T-helper 9 cell (primary cell): ENCODE measurements at places on chromosomes 4 and X.

DNA sequence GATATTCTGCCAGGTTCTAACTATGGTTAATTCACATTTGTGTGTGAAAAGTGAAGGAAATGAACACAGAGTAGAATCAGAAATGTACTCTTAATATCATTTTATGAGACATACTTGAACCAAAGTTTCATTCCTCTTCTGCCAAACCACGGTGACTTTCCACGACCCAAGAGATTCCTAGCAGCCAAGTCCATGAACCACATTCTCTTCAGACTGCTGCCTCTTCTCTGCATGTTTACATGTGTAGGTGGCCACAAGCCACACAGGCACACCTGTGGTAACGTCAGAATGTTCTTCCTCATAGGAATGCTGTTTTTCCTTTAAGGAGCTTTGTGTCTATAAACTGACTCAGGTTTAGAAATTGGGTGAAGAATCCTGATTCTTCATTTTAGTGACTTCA lies 1411.2 kb downstream of the RAPGEF2 start:
- no peak for DNase-seq

- no peak for DNase-seq
Measured at GRCh38 chr4:126291886-126292285, 977.1 kb downstream of the FAT4 start.

DNA sequence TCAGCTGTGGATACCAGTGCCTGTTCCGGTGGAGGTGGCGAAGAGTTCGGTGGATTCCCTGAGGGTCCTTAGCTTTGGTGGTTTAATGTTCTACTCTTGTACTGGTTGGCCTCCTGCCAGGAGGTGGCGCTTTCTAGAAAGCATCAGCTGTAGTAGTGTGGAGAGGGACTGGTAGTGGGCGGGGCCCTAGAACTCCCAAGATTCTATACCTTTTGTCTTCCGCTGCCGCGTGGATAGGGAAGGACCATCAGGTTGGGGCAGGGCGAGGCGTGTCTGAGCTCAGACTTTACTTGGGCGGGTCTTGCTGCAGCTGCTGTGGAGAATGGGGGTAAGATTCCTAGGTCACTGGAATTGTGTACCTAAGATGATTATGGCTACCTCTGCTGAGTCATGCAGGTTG lies 390.3 kb downstream of the FAM47A start:
- DNase-seq, result no peak

GRCh38 chr4:69731241-69731640 lies 29.2 kb downstream of the SULT1B1 start:
- DNase-seq, result no peak

- DNase-seq, result no peak
Measured at GRCh38 chr4:26173619-26174018, 147.2 kb upstream of the RBPJ start.

GRCh38 chr4:64001229-64001898 lies 407.9 kb downstream of the TECRL start:
- DNase-seq, result no peak

GRCh38 chr4:155946486-155946885 lies 7.2 kb downstream of the CTSO start:
- DNase-seq, result no peak

DNA sequence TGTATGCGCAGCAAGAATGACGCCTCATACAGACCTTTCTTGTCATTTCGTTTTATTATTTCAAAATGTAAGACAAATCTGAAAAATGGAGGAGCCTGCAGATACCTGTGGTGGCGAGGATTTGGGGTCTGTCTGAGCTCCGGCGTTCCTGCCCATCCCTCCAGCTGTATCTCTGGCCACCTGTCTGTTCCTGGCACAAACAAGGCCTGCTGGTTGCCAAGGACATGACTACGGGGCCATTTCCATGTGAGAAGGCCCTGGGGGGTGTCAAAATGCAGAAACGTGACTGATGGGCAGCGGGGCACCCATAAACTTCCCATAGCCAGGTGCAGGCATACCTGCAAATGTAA lies 591 bp upstream of the TSPAN7 start:
- DNase-seq, result no peak

GRCh38 chr4:85744950-85745349 lies 270.0 kb downstream of the ARHGAP24 start:
- no peak for DNase-seq

GRCh38 chrX:10117864-10118377 lies 38.9 kb upstream of the CLCN4 start:
- DNase-seq, result no peak

GRCh38 chr4:87281603-87282002 lies 41.1 kb downstream of the HSD17B13 start:
- DNase-seq, result no peak

- no peak for DNase-seq
Measured at GRCh38 chr4:8368061-8368481, 72.5 kb downstream of the ACOX3 start.

DNA sequence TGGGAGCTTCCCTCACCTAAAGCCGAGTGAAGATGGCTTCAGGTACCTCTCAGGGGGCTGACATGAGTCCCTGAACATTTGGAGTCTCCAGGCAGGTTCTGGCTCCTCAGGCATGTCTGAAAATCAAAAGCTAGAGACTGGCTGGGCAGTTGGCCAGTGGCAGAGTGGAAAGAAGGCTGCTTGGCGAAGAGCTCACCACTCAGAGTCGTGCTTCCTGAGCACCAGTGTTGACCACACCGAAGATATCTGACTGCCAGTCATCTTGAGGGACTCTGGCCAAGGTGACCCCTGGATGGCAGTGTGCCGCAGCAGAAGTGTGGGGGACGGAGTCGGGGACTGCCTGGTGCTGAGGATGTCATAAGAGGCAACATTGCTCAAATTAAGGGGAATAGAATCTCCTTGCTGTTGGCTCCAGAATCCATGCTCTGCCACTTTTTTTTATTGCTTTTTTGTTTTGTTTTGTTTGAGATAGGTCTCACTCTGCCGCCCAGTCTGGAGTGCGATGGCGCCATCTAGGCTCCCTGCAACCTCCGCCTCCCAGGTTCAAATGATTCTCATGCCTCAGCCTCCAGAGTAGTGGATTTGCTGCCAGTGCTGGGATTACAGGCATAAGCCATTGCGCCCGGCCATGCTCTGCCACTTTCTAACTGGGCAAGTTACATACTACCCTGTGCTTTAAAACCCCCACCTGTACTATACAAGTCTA lies 172.5 kb upstream of the GATB start:
- DNase-seq, result no peak

DNA sequence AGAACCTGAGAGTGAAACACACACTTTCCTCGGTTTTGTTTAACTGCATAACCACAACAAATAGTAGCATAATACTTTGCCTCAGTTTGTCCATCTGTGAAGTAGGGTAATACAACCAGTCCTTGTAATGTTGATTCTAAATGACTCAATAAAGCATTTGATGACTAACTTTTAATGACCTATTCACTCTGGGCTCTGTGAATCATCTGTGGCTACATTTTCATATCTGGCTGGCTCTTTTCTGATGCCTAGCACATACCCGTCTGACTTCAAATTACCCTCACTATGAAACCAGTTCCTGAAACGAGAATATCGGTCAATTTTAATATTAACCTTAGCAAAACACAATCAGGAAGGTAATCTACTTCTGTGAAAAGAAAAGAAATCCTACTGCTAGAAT lies 151.0 kb downstream of the SH2D1A start:
- DNase-seq, result no peak

DNA sequence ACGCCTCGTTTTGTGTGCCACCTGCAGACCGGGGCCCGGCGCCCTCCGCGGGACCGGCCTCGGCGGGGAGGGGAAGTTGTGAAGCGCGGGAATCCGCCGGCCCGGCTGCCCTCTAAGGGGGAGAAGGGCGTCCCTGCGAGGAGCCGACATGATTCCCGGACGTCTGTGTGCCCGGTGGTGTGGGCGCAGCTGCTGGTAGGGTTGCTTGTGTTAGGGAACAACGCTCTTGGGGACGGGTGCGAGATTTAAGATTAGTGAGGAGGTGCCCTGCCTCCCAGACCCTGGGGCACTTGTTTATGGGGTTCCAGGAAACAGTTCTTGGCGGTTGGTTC lies 627 bp downstream of the CDKN2AIP start:
- no peak for DNase-seq

DNA sequence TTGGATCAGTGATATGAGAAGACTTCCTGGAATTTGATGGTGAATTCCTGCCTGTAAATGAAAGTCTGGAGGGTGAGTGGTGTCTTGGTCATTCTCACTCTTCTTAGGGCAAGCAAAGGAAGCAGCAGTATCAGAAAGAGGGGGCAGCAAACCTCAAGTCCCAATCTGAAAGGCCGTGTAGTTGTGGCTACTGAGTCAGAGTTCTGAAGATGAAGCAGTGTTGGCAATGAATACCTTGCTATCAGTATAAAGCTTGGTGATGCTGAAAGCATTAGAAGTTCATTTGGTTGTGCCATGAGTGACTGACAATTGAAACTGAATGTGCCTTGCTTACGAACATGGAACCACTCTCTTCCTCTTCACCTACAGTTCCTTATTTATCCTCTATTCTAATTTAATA lies 35.0 kb upstream of the GLRA3 start:
- DNase-seq, result no peak

- no peak for DNase-seq
Measured at GRCh38 chr4:7970361-7970946, 30.8 kb upstream of the AFAP1 start.

GRCh38 chr4:45120163-45120562 lies 393.8 kb upstream of the GNPDA2 start:
- DNase-seq, result no peak

DNA sequence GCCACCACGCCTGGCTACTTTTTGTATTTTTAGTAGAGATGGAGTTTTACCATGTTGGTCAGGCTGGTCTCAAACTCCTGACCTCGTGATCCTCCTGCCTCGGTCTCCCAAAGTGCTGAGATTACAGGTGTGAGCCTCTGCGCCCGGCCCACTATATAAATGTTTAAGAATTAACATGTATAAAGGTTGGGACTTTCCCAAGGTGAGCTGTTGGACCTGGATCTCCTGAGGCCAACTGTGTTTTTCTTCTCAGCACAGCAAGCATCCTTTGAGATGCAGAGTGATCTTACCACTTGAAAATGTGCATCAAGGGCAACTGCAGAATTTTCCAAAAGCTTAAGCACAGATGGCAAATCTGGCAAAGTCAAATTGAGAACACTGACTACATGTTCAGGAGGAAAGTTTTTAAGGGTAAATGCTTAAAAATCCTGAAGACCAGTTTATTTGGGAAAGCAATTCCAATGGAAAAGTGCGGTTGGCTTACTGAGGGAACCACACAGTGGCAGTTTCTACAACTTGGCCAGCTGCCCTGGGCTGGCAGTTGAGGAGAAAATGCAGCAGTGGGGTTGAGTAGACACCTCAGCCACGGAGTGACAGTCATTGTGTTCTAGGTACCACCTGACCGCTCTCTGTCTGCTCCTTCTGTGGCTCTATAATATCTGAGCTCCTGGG lies 168.9 kb downstream of the CBR4 start:
- DNase-seq, result no peak

DNA sequence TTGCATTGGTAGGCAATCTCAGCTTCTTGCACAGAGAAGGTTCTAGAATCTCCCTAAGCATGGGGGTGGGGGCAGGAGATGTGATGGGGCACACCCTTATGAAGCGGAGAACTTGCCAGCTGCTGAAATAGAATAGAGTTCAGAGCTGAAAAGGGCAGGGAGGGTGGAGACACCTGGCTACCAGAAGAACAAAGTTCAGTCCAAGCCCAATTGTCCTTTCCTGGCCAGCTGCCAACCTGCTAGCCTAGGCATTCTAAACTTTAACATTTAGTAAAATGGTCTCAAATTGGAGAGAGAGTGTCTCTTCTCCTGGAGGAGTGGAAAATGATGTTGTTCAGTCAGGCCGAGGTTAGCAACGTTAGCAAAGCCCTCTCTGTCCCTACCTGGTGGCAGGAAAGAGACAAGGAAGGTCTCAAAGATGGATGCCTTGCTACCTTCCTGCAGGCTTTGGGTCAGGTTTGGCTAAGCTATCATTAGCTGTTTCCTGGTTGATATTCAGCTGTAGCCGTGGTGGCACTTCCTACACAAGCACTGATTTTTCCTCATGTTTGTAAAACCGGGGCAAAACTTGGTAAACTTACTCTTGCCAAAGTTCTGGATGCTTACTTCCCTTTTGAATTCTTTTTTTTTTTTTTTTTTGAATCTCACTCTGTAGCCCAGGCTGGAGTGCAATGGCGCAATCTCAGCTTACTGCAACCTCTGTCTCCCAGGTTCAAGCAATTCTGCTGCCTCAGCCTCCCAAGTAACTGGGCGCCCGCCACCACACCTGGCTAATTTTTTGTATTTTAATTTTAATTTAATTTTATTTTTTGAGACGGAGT lies 34.7 kb upstream of the NYX start:
- DNase-seq, result no peak

- no peak for DNase-seq
Measured at GRCh38 chrX:69389101-69389501, 115.0 kb upstream of the NALF2 start.

DNA sequence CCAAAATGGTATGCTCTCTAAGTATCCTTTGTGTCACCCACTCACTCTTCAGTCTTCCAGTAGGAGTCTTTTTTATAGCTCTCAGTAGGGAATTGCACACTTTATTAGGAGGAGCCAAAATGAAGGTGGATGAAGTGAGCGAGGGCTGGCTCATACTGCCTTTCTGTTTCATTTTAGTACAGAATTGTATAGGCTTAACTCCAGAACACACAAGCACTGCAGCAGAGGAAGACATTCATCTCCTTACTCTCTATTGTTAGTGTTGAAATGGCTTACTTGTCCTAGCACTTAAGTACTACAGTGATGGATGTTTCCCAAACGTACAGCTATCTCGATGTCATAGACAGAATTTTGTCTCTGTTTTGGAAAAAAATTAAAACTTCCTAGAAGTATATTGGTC lies 327.3 kb upstream of the ATOH1 start:
- DNase-seq, result no peak

DNA sequence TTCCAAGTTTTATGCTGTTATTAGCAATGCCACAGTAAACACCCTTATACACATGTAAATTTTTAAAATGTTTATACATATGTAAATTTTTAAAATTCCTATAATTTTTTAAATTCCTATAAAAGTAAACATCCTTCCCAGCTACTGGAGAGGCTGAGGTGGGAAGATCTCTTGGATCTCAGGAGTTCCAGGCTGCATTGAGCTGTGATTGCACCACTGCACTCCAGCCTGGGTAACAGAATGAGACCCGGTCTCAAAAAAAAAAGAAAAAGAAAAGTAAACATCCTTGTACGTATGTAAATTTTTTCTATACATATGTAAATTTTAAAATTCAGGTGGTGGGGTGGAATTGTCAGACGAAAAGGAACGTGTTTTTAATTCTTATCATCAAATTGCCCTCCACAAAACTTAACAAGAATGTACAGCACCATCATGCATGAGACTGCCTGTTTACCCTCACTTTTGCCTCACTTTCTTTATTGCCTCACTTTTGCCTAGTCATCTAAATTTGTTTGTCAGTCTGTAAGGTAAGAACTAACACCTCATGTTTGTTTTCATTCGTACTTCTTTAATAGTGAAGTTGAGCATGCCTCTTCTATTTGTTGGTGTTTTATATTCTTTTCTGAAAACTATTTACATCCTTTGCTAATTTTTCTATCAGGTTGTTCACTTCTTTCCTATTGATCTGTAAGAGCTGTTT lies 8.0 kb downstream of the SLC7A3 start:
- DNase-seq, result no peak

- no peak for DNase-seq
Measured at GRCh38 chrX:107711521-107712181, 63.9 kb downstream of the TSC22D3 start.
